ENCODE measurements at places on chromosomes 2 and 18. TPM values are rescaled to one million over a fixed set of nuclear protein-coding genes. Genes with fewer than 3 reads are reported as not detected.
A peak's percentile ranks its signal among the peaks of the same experiment; 100 is the strongest.

The ANKRD44 gene
- total RNA-seq, result 120 TPM

The ASB18 gene
- total RNA-seq, result not detected

DNA sequence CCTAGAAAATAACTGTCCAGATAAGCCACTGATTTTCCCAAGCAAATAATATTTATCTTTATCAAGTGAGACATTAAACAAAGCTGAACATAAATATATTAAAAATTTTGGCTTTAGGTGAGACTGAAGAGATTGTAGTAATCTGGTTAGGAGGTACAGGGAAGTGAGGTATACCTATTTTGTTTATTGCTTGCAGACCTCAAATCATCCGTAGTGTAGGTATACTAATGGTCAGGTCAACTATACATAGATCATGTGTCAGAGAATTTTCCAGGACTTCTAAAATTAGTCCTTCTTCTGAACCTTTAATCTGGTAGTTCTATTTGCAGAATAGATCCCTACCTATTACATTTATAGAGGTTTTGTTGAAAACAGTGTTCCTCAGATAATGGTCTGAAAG, 41.5 kb downstream of the SP140 start:
- H3K27me3 ChIP-seq, result no peaks in the 10 kb centered on the region
- no peak overlapping the region for H3K4me3 ChIP-seq
- peaks cover 96% of the 10 kb centered on the region for H3K36me3 ChIP-seq
- H3K27ac ChIP-seq, result peak overlapping the region; percentile 44
- peaks cover 80% of the 10 kb centered on the region for H3K4me1 ChIP-seq

DNA sequence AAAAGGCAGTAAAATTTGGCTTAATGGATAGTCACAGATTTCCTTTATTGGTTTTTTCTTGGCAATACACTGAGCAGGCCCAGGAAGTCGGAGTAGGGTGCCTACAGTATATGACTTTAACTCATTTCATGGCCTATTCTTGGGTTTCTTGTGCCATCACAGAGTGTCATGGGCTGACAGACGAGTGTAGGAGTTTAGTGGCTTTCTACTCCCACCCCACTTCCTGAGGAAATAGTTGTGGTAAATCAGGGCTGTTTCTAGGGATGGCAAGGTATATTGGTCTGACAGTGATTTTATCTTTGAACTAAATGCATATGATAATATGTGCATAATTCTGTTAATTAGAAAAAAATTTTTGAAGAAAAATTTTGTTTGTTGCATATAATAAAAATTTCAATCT, 100.1 kb downstream of the PLCL1 start:
- H3K4me3 ChIP-seq, result no peak overlapping the region
- peaks cover 63% of the 10 kb centered on the region for H3K27me3 ChIP-seq
- no peaks in the 10 kb centered on the region for H3K36me3 ChIP-seq
- no peak overlapping the region for H3K27ac ChIP-seq
- H3K4me1 ChIP-seq, result peaks cover 4% of the 10 kb centered on the region
- DNase-seq, result no peak

DNA sequence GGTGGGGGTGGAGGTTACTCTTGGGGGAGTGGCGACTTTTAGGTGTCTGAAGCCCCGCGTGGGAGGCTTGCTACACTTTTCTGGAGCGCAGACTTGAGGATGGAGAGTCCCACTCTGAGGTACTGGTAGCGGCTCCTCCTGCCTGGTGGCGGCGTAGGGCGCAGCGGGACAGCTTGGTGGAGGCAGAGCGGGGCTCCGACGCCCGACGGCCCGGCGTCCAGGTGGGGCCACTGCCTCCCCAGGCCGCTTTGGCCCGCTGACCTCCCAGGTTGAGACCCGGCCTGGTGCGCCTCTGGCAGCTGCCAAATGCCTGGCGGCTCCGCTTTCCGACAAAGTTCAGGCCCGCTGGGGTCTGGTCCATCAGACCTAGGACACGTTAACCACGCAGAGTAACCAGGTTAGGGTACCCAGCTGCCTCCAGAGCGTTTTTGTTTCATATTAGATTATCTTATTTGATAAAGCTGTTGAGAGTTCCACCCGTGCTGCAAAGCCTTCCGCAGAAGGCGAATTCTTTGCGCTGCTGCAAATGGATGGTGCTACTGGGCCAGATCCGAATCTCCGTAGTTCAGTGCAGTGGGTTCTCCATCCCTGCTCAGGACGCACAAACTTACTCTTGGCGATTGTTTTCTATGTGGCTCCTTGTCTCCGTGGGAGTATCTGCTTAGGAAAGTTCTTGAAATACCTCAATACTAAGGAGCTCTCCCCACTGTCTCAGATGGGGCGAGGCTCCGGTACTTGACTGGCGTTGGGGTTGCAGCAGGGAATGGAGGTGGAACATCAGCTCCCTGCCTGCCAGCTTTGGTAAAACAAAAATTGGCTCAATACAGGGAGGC, 405.9 kb downstream of the XIRP2 start:
- peaks cover 3% of the 10 kb centered on the region for H3K36me3 ChIP-seq
- H3K27ac ChIP-seq, result no peak overlapping the region
- peak overlapping the region; percentile 72 for H3K4me3 ChIP-seq
- peaks cover 48% of the 10 kb centered on the region for H3K27me3 ChIP-seq
- no peak for DNase-seq

All from activated T-helper 2 cell treated with anti-CD3 and anti-CD28 coated beads, Interferon-gamma antibody, Interleukin-2, Interleukin-4, amounts not matched to agents 10 μg/mL and 5 μg/mL and 100 μg/mL, durations not matched to agents 14 hours and 24 hours and 36 hours (primary cell).